DND-41 (cell line): ENCODE measurements at places on chromosomes 7 and 10.

- DNase-seq, result no peak
These were observed 11.2 kb upstream of the SEM1 start for GRCh38 chr7:96720843-96721242.

DNA sequence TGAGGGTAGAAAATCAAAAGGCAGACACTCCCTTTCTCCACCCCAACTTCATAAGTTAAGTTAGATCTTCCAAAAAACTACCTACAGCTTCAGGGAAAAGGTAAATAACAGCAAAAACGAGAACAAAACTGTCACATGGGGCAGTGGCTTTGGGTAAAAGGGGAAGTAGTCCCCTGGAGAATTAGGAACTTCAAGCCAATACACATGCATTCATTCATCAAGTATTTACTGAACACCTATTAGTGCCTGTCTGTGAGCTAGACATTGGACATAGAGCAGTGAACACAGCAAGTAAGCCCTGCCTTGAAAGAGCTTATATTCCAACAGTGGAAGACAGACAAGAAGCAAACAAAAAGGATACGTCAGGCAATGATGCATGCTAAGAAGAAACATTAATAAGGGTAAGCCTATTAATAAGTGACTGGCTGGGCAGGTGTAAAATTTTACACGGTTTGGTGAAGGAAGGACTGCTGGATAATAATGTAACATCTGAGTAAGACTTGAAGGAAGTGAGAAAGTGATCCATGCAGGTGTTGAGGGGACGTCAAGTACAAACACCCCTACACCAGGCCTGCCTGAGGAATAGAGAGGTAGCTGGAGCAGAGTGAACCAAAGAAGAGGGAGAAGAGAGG lies 69.6 kb upstream of the RAPGEF5 start:
- DNase-seq, result no peak

- DNase-seq, result no peak
These were observed 223.1 kb upstream of the AKR1E2 start for GRCh38 chr10:4602764-4603491.

DNA sequence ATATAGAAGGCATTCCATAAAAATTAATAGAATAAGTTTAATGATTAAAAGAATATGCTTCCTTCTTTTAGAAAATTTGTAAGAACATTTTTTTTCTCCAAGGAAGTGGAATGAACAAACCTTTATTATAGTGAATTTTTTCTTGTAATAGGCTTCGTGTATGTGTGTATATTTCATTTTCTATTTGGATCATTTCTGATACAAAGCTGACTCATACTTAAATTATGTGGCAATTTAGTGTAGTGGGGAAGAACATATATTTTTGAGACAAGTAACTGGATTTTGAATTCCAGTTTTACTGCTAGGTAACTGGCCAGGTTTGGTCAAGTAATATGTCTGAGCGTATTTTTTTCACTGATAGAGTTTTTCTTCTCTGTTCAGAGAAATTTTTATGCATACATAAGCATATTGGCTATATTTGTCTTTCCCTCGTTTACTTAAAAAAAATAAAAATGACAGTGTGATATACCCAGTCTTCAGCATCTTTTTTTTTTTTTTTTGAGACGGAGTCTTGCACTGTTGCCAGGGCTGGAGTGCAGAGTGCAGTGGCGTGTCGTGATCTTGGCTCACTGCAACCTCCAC lies 50.8 kb downstream of the CDK13 start:
- no peak for DNase-seq

- DNase-seq, result no peak
These were observed 95.8 kb upstream of the PODXL start for GRCh38 chr7:131652194-131652593.

DNA sequence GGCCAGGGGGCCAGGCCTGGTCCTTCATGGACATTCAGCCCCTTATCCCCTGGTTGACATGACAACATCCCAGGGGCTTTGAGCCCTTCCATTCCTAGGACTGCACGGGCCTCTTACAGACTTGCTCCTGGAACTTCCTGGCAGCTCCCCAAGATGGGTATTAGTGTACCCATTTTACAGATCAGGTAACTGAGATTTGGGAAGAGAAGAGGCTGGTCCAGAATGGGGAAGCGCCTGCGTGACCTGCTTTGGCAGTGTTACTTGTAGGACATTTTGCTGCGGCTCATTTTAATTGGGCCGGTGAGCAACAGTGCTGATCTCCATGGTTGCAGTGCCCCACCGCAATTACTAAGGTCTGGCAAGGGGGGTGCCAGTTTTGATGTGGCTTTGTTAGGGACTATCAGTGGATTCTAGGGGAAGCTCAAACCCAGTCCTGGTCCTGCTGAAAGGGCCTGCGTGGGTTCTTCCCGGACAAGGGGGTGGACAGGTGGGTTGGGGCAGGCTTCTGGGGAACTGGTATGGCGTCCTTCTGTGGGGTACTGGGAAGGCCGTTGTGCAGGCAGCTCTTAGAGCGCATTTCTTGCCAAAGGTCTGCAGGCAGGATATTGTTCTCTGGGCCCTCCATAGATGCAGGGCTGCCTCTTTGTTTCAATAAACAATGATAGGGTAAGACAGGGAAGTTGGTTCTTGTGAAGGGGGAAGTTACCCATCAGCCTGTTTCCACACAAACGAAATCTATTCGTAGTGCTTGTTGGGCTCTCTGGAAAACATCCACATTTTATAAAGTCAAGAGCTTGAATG lies 137.6 kb downstream of the RGS10 start:
- DNase-seq, result no peak

DNA sequence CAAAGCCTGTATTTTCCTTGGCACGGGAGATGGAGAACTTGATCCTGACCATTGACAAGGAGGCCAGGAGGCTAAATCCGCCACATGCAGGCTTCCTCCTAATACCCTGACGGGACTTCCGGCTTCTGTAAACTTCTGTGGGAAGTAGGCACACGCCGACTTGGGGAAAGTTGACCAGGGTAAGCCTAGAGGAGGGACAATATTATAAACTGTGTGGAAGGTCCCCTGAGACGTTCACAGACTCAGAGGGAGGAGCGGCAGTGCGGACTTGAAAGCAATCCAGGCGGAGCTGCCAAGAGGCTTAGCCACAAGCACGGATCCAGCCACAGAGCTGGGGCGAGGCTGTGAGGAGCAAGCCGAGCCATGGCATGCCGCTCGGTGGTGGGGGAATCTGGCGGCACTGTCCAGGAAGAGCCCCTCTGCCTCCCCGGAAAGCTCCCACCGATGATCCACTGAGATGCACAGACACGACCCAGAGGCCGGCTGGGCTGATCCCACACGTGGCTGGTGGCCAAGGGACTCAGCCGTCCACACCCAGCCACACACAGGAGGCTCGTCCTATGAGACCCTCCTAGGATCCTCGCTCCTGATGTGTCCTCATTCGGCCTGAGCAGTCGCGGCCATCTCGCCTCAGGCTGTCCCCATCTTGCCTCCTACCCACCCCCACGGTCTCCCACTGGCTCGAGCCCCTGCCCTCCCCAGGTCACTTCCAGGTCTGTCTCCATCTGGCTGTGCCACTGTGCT lies 40.0 kb upstream of the INSIG1 start:
- DNase-seq, result no peak

DNA sequence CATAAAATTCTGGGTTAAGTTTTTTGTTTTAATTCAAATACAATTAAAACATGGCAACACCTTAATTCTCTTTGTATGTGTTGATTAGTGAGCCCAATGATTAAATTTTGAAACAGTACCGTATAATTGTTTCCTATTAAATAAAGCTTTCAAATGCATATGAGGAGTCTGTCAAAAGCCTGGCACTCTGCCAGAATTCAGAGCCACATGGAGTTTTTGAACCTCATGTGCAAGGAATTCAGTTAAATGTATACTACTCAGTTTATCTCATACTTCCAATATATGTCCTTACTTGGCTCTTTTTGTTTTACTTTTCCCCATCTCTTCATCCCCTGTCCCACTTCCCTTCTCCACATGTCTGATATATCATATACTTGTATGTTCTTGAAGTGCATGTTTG lies 165.6 kb upstream of the FAM3C start:
- no peak for DNase-seq

- DNase-seq, result no peak
These were observed 147.7 kb downstream of the SND1 start for GRCh38 chr7:127799535-127800305.

- DNase-seq, result no peak
These were observed 122.1 kb upstream of the SFMBT2 start for GRCh38 chr10:7532723-7533498.

- no peak for DNase-seq
These were observed 17.6 kb downstream of the PODXL start for GRCh38 chr7:131538813-131539179.

GRCh38 chr7:68420342-68421192 lies 1177.7 kb upstream of the AUTS2 start:
- no peak for DNase-seq

GRCh38 chr7:30352169-30352568 lies 67.8 kb downstream of the ZNRF2 start:
- DNase-seq, result no peak

- peak; percentile 52 for DNase-seq
These were observed 11.7 kb downstream of the CASP2 start for GRCh38 chr7:143299840-143300239.

DNA sequence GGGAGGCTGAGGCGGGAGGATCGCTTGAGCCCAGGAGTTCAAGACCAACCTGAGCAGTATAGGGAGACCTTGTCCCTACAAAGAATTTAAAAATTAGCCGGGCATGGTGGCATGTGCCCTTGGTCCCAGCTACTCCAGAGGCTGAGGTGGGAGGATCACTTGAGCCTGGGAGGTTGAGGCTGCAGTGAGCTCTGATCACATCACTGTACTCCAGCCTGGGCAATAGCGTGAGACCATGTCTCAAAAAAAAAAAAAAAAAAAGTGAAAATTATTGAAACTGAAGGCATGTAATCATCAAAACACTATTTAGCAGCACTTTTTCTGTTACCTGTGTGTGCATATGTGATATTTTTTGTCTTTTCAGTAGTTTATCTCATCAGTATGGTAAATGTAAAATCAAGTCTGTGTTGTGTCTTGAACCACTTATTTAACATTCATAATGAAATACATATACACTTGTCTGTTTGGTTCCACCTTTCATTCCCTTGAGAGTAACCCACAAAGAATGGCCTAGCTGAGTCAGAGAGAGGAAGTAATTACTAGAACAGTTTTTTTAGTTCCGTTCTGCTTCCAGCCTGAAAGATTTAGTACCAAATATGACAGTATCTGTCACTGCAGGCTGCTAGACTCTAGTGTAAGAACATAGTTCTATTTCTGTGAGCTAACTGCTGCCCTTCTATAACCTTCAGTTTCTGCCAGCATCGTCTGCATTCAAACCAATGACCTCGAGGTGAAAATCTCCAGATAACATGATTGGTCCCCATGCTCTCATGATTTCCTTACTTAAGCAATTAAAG lies 68.6 kb downstream of the MMRN2 start:
- no peak for DNase-seq

DNA sequence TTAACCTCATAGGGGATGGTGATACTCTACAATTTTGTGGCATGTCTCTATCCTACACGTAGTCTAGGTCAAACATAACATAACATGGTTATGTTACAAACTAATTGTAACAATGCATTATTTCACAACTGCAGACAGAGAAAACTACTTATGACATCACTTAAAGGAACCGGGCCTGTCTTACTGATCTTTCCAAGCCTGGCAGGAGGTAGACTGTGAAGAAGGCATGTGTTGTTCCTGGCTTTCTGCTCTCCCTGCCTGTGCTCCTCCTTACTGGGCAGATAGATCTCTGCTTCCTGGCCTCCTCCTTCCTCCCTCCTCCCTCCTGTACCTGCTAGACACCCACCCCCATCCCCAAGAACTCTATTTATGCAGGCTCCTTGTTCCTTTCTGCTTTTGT lies 5.4 kb downstream of the CACNB2 start:
- no peak for DNase-seq

DNA sequence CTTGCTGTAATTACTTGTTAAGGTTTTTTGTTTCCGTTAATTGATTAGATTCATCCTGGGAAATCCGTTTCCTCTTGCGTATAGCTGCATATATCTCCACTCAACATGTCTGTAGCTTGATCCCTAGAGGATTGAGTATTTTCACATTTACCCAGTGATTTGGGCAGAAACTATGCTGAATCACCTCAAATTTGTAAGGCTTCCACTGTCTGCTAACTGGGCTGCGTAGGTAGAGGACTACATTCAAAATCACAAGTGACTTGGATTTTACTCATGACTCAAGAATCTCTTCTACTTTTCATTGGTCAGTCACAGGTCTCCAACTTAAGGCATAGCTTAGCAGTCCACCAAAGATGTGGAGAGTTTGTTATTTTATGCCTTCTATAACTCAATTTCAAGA lies 141.8 kb downstream of the POLR1F start:
- no peak for DNase-seq

- no peak for DNase-seq
These were observed 35.3 kb upstream of the HIBADH start for GRCh38 chr7:27697861-27698430.

DNA sequence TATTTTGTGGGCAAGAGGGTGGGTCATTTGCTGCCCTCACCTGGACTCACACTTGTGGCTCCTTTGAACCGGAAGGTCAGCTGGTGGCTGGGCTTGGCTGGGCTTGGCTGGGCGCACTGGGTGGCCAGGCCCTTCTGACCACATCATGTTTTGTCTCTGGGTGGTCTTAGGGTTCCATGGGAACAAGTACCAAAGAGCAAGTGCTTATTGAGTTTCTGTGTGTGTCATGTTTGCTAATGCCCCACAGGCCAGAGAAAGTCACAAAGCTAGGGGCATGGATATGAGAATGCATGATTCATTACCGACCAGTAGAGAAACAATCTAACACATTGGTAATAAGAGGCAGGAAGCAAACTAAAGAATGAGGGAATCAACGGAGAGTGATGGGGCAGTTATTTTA lies 33.6 kb upstream of the NRP1 start:
- no peak for DNase-seq

DNA sequence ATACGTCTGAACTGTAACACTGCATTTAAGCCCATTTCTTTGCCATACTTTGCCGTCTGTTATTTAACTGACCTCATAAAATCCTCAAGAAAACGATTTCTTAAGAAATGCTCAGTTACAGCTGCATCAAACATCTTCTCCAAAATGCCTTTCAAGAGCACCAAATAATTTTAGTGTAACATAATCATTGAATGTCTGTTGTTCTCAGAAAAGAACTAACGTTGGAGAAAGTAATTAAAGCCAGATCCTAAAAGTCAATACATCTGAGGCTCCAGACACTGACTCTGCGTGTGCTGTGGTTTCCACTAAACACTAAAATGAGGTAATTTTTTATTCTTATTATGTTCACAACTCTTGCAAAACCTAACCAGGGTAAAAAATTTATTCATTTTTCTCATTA lies 63.7 kb upstream of the LRRC17 start:
- no peak for DNase-seq

DNA sequence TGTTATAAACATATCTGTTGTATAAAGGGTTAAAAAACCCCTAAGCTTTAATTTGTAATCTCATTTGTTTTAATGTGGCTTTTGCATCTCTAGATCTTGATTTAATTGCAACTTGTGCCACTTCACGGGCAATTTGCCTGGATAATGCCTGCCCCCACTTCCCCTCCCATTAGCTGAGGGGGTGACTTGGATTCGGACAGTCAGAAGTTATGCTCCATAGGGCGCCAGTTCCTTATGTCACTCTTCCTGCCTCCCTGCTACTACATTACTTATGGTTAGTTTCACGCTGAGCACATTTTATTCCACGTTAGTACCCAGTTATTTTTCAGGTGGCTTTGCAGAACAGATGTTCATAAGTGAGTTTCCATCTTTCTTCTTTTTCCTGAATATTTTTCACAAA lies 1015.2 kb upstream of the PHF14 start:
- no peak for DNase-seq
